ENCODE measurements at places on chromosomes 3 and 15.

DNA sequence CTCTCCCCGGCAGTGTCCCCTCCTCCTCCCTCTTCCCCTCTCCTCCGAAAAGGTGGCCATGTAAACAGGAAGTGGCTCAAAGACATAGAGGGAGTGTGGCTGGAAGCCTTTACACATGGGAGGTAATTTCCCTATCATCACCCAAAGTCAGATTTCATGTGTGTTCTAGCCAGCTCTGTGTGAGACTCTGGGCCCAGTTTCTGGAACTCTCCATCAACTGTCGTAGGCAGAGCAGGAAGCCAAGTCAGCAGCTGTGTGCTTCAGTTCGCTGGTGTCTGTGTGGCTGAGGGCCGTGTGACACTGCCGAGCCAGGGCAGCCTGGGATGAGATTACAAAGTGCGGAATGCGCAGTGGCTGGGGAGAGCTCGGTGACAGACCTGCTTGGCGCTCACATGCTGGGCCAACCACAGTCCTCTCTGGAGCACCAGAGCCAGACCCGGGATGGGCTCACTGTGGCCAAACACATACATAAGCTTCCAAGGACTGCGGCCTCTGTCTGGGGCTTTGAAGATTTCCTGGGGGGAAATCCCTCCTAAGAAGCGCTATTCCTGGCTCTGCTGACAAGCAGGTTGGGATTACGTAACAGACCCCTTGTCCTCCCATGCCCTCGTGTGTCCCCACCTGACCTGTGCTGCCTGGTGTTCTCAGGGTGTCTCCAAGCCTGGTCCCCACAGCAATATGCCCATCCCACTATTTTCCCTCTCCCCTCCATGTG, 50.7 kb downstream of the UMPS start:
- DNase-seq = peak; percentile 69

GRCh38 chr15:80246425-80246894, 5.6 kb downstream of the CTXND1 start:
- DNase-seq = no peak

- DNase-seq = no peak
Observed at GRCh38 chr3:156098437-156099035, 21.8 kb upstream of the KCNAB1 start.

DNA sequence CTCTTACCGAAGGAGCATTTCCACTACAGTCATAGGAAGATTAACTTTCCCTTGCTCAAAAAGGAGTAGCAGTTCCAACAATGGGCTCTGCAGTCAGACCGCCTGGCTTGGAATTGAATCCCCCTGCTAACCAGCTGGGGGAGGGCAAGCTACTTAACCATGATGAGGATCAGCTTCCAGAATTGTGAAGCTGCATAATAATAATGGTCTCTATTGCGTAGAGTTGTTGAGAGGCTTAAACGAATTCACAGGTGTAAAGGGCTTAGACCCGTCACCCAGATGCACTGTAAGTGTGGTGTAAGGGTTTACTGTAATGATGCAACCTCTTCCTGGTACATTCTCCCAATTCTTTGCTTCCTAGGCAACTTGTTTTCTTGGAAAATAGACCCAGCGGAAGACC, 185.2 kb upstream of the RGMA start:
- no peak for DNase-seq

DNA sequence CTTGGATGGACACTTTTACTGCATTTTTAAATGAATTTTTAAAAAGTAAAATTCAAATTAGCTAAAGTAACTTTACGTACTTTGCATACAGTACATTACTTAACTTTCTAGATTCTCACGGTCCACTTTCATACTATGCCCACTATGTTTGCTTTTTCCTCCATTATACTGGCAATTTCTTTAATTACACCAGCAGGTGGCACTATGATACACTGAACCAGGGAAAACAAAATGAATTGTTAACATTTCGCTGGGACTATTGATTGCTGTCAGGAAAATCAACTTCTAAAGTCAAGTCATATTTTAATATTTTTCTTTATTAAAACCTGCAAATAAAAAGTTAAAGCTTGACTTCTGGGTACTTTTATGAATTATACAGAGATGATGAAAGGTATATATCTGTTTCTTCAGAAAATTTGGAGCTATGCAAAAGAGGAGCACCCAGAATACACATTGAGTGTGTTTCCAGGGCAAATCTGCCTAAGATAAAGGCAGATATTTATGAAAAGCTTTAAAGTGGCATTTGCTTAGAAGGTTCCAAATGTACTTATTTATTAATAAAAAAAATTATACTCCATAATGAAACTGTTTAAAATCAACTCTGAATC, 21.8 kb upstream of the POU1F1 start:
- no peak for DNase-seq

GRCh38 chr3:139468399-139468798, 7.9 kb downstream of the RBP2 start:
- no peak for DNase-seq

- no peak for DNase-seq
Observed at GRCh38 chr15:66622591-66623022, 56.8 kb upstream of the LCTL start.

DNA sequence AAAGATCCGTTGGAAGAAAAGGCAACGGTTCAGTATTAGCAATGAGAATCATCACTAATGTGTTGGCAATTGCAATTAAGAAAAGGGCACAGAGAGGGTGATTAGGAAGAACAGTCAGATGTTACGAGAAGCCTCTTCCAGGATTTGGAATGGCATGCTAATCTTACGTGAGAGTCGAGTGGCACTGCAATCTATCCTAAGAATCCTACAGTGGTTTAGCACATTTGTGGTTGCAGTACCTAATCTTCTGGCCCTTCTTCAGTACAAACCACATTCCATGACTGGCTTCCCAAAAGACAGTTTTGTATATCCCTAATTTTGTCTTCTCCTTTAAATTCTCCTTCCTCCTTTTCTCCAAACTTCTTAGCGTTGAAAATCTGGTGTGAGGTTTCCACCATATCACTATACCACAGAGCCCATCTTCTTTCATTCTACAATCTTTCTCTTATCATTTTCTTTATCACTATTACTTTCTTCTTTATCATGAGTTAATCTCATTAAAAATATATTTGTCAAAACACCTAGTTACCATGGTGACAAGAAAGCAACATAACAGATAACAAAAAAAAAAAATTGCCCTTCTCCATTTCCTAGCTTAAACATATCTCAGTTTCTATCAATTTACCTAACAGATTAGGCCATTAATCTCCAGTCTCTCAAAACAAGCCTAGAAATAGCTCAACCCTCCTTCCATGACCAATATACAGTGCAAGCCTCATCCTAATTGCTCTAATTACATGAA, 60.1 kb downstream of the IGSF11 start:
- DNase-seq = no peak

GRCh38 chr15:70314018-70314354, 216.3 kb upstream of the TLE3 start:
- DNase-seq = no peak

DNA sequence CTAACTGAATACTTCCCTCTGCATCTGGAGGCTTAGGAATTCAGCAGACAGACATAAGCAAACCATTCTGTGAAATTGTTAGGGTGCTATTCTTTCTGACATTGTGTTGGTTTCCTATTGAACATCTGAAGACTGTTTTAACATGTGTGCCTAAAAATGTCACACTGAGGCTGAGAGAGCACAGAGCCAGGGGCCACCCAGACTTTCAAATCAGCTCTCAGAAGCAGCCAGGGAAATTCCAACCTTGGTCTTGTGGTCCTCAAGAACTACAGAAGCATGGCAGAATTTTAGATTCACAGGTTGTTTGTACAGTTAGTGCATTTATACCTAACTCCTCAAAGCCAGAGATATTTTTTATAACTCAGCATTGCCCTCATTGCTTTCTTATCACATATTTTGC, 929.2 kb upstream of the CFAP20DC start:
- DNase-seq = no peak

GRCh38 chr3:187983484-187984124, 170.4 kb upstream of the LPP start:
- no peak for DNase-seq

- no peak for DNase-seq
Observed at GRCh38 chr15:78682693-78683410, 41.8 kb upstream of the CHRNB4 start.

- DNase-seq = no peak
Observed at GRCh38 chr15:68402432-68403160, 29.4 kb downstream of the ITGA11 start.

GRCh38 chr3:122025296-122025695, 3.2 kb upstream of the ILDR1 start:
- DNase-seq = no peak

GRCh38 chr15:29708519-29708918, 113.7 kb downstream of the TJP1 start:
- no peak for DNase-seq

- DNase-seq = no peak
Observed at GRCh38 chr15:60580650-60581376, 101.9 kb upstream of the ICE2 start.

GRCh38 chr15:85312486-85312885, 67.9 kb upstream of the AKAP13 start:
- DNase-seq = no peak

- no peak for DNase-seq
Observed at GRCh38 chr15:99826157-99826780, 93.0 kb upstream of the LYSMD4 start.

DNA sequence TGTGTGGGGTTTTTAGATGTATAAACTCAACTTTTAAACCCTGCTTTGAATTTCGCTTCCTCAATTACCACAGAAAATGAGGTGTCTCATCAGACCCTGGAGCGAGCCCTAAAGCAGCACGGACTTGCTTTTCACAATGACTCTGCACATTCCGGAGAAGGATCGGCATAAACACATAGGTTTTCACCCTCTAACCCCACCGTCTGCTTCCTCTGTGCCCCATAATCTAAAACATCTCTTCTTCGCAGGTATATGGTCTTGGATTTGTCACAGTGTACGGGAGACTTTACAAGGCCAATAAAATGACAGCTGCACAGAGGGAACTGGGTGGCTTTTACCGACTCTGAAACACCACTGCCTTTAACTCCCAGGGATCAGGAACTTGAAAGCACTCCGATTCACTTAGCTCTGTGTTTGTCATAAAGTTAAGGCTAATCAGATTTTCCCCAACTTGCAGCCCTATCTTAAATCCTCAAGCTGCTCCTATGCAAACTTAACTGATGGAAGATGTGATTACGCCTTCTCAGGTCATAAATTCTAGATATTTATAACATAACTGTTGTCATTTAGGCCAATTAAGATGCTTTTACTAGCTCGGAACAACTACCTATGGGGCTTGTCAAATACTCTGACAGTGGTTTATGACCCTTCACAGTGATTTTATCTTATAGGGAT, 133.4 kb upstream of the WNT5A start:
- no peak for DNase-seq

- DNase-seq = no peak
Observed at GRCh38 chr3:181417748-181418147, 294.0 kb upstream of the SOX2 start.

DNA sequence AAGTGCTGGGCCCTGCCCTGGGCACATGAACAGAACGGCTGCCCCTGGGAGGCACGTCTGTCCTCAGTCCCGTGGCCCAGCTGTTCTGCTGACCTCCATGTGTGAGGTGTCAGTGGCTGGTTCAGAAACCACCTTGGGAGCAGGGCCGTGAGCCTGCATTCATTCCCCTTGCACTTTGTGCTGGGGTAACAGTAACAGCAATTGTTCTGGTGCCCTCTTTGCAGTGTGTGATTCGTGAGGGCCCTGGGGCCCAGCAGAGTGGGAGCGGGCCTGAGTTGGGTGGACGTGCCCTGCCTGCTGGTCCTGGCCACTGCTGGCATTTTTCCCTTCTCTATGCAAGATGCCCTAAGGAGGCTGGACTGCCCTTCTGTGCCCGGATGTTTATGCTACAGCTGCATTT, 50.4 kb upstream of the MYZAP start:
- no peak for DNase-seq

- no peak for DNase-seq
Observed at GRCh38 chr3:187775549-187775948, 30.3 kb upstream of the BCL6 start.

- DNase-seq = no peak
Observed at GRCh38 chr15:65081758-65082157, 5.2 kb downstream of the KBTBD13 start.

- no peak for DNase-seq
Observed at GRCh38 chr15:80693682-80694610, 1.2 kb upstream of the ABHD17C start.

- DNase-seq = no peak
Observed at GRCh38 chr3:25781758-25782594, 1.3 kb downstream of the NGLY1 start.

GRCh38 chr3:39249453-39250115, 30.3 kb downstream of the CX3CR1 start:
- no peak for DNase-seq

DNA sequence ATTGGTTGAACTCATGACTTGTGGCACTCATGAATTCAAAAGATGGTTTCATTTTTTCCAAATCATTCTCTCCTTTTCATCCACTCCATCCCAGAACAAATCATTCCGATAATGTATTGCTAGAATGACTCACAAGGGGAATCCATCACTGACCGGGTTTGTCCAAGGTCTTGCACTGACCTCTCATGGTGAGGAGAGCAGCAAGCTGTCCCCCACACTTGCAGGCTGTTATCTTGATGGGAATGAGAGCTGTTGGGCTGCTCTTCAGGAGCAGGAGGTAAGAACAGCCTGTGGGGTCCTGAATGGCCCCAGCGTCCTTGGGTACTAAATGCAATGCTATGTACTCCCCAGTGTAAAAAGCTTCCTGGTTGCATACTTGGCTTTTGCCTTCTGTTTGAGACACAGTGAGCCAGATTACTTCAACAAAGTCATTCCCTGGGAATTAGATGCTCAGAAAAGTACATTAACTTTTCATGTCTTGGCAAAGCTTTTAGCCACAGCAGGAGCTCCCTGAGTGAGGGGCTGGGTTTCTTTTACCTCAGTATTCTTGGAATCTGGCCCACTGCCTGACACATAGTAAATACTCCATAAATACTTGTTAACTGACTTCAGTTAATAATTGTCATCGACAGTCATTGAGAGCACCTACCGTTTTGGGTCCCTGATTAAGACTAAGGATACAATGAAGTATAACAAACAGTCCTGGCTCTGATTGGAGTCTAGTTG, 24.1 kb downstream of the CCNL1 start:
- DNase-seq = no peak

DNA sequence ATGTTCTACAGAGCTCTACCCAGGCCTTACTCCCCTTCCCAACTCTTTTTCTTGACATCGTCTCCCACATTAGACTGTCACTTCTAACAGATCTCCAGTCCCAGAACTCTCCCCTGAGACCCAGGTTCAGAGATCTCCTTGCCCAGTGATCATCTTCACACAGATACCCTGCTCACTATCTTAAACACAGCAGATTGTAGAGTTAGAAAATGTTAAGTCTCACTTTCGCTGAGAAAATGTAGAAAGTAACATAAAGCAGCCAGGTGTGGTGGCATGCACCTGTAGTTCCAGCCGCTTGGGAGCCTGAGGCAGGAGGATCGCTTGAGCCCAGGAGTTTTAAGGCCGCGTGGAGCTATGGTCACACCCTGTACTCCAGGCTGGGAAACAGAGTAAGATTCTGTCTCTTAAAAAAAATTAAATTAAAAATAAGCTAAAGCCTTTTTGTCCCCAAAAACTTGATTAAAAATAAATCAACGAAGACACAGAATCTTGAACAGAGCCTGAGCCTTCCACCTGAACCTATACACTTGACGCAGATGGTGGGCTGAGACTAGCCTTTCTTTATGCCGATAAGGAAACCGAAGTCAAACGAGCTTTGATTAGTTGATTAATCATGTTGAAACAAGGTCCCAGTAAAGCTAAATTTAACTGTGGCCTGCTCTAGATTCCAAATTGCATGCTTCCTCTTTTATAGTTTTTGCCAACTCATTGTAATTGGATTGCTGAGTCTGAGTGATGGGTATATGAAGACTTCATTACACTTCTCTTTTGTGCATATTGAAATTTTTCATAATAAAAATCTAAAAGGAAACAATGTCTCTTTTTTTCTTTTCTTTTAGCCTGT, 31.3 kb upstream of the BLM start:
- DNase-seq = no peak

- DNase-seq = no peak
Observed at GRCh38 chr15:28013976-28014375, 85.1 kb downstream of the OCA2 start.
